CD8-positive, alpha-beta T cell (primary cell): ENCODE measurements at places on chromosomes 3 and 15.

DNA sequence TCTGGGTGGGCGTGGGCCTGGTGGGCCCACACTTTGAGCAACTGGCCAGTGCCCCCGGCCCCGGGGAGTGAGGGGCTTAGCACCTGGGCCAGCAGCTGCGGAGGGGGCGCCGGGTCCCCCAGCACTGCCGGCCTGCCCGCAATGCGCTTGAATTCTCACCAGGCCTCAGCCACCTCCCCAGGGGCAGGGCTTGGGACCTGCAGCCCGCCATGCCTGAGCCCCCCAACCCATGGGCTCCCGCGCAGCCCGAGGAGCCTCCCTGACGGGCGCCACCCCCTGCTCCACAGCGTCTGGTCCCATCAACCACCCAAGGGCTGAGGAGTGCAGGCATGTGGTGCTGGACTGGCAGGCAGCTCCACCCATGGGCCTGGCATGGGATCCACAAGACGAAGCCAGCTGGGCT, 484.3 kb downstream of the UNC13C start:
- no peak for DNase-seq

DNA sequence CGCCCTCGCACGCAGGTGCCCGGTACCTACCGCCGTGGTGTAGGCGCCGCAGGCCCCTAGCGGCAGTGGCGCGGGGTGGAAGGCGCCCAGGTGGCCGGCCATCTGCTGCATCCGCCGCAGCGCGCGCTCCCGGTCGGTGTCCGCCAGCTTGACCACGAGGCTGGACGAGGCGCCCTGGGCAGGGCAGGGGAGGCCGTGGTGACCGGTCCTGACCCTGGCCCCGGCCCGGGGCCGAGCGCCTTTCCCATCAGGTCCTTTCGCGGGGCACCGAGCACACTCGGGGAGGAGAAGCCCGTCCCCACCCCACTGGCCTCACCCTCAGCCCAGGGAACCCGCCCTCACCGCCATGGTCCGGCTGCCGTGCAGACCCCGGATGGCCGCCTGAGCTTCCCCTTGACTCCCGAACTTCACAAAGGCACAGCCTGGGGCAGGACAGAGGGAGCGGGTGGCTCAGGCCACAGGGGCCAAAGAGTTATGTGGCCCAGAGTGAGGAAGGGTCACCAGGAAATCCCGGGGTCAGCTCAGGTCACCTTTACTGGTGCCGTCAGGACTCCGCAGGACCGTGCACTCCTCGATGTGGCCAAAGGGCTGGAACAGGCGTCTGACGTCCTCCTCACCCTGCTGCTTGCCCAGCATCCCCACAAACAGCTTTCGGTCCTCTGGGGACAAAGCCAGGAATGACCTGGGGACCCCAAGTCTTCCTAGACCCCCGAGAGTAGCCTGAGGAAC, 17.4 kb upstream of the PARP6 start:
- no peak for DNase-seq

GRCh38 chr3:41362638-41363559, 163.6 kb downstream of the CTNNB1 start:
- no peak for DNase-seq

DNA sequence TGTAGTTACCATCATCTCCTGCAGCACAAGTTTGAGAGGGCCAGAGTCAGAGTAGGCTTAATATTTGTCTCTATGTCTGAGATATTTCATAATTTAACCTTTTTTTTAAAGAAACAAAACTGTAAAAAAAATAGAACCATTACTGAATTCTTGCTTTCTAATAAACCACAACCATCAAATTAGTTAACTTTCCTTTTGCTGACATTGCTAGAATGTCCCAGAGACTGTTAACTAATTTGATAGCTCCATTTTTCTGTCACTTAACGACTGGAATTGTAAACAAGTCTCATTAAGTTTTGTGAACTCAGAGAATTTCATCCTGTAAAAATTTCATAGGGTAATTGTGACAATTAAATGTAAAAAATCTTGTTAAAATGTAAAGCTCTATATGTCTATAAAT, 35.6 kb downstream of the IMPG2 start:
- no peak for DNase-seq
